Globus pallidus (tissue), 1 donor: ENCODE measurements at places on chromosomes 3 and 15.

GRCh38 chr3:172659246-172660002 is 51.4 kb downstream of the NCEH1 start:
- DNase-seq, result no peak

DNA sequence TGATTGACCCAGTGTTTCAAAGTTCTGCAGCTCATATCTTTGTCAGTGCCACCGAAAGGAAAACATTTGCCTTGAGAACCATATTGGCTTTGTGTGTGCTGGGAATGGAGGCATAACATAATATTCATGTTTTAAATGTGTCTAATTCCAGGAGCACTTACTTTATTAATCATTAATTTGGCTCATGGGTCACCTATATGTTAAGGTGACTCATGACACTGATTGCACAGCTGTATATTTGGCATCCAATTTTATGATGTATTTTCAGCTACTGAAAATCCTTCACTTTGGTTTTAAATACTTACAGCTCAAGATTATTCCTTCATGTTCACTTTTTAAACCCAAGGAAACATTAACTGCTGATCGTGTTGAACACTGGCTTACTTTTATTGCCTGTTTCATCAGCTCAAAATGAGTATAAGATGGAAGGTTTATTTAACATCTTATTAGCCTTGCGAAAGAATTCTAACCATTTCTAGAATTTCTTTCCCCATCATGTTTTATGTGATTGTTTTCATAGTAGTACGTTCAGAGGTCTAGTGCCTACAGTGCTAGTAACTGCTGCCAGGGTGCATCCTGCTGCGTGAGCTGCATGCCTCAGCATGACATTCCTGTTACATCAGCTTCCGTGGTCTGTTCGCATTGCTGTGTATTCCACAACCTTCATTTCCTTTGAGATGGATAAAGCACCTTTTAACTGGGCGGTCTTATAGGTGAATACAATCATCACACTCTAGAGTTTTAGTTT is 63.7 kb downstream of the LRCH3 start:
- no peak for DNase-seq

DNA sequence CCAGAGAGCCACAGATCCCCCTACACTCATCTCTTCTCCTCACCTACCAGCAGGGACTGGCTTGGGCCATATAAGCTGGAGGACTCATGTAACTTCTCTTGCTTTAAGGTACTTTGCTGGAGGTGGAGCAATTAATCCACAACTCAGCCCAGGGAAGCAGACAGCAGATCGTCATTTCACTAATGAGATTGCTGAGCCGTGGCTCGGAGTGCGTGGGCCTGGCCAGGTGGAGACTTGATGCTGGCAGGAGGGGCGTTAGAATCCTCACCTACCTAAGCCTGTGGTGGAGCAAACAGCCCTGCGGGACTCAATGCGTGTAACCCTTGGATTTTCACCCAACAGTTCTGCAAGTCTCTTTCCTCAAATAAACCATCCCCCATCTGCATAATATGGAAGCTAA is 253.2 kb downstream of the RORA start:
- DNase-seq, result no peak

DNA sequence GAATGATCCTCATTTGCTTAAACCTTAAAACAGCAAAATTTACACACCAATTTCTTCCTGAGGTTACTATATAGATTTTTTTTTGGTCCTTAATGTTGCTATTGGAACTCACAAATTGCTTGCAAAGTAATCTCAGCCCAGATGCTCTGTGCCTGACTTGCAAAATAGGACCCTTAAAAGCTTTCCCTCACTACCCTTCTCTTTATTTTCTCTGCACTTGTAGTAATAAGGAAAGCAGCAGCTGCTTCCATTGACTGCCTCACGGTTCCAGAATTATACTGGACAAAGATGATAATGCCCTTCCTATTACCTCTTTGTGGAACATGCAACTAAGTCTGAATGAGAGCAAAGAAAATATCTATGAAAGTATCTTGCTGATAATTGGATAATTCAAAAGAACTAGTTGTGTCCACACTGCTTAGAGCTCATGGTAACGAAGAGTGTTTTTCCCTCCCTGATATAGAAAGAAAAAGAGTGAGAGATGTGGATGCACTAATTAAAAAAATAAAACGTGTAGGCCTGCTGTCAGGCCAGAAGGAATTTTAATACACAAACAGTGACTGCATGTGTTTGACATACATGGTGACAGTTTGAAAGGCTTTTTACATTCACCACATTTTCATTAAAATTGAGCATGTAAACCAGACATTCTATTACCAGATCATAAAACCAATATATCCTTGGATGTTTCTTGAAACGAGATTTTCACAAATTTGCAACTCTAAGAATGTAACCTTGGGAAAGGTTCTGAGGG is 783.1 kb downstream of the GBE1 start:
- no peak for DNase-seq

DNA sequence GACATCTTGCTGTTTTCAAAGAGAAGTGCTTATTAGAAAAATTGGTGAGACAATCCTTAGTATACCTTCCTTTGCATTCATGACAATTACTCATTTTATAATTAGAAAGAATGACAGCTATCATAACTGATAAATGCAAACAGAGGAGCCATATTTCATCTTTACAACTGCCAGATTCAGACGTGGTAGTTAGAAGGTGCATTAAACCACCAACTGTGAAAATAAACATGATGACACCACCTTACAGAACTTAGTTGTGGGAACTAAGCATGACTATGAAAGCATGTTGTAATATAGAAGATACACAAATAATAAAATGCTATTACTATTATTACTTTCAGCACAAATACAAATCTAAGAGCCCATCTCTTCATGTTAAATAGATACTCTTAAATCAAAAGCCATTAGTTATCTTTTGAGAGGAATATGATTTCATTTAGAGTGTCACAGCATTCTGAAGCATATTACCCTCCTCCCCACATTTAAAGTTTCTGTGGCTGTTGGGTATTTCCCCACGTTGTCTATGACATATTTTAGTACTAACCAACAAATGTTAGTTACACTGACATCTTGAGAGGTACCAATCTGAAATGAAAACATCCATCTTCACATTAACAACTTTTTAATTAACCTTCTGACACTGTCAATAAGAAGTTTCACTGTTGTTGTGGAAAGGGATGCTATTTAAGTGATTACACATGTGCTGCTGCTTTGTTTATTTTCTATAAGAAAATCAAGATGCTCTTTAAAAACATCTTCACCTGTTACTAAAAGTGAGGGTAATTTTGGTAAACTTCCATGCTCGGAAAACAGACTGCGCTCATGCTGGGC is 163.8 kb downstream of the LSAMP start:
- no peak for DNase-seq
